ENCODE measurements at places on chromosomes 6 and 20.

- H3K27ac ChIP-seq = no peak overlapping the region
- peaks cover 33% of the 10 kb centered on the region for H3K36me3 ChIP-seq
These were observed 47.2 kb downstream of the RPP40 start for GRCh38 chr6:4956625-4957024.

GRCh38 chr6:168095171-168095691 is 16.2 kb upstream of the FRMD1 start:
- no peaks in the 10 kb centered on the region for H3K4me1 ChIP-seq
- H3K4me3 ChIP-seq = no peak overlapping the region
- DNase-seq = no peak

GRCh38 chr20:3667434-3668037 is 4.3 kb upstream of the GFRA4 start:
- no peaks in the 10 kb centered on the region for H3K36me3 ChIP-seq
- H3K27ac ChIP-seq = no peak overlapping the region
- no peaks in the 10 kb centered on the region for H3K4me1 ChIP-seq

GRCh38 chr6:2739335-2739734 is 11.4 kb downstream of the MYLK4 start:
- no peak overlapping the region for H3K27ac ChIP-seq
- no peak for DNase-seq
- no peak overlapping the region for H3K4me3 ChIP-seq
- H3K36me3 ChIP-seq = no peaks in the 10 kb centered on the region

DNA sequence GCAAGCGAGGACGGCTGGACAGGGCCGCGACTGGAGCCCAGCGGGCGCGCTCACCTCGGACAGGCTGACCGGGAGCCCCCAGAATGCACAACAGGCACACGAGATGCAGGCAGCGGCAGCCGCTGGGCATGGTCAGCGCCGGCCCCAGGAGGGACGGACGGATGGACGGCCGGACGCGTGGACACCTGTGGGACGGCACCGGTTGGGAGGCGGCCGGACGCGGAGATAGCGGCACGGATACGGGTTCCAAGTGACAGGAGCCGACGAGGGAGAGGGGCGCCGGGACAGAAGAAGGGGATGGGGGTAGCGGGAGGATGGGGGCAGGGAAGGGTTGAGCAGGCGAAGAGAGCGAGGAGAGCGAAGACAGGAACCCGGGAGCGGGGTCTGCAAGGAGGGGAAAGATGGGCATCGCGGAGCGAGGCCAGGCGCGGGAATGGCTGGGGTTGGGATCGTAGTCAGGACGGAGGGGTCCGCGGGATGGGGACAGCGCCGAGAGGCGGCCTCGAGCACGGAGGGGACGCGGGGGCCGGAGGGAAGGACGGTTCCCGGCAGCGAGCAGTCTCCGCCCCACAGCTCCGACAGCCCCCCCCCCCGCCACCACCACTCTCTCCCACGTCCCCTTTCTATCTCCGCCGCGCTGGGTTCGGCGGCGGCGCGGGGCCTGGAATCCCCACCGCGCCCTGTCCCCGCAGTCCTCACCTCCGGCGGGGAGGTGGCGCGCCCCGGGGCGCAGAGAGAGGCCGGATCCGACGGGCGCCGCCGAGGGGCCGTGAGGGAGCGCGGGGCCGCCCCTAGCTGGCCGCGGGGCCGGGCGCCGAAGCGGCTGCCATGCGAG is 435 bp downstream of the DLK2 start:
- no peak overlapping the region for H3K27ac ChIP-seq
- peaks cover 24% of the 10 kb centered on the region for H3K27me3 ChIP-seq
- H3K4me3 ChIP-seq = peak overlapping the region; percentile 53
- peaks cover 4% of the 10 kb centered on the region for H3K4me1 ChIP-seq
- DNase-seq = peak; percentile 92
- peaks cover 17% of the 10 kb centered on the region for H3K36me3 ChIP-seq

GRCh38 chr6:80003826-80004172 is 650 bp upstream of the TTK start:
- peak; percentile 63 for DNase-seq
- peak overlapping the region; percentile 74 for H3K4me3 ChIP-seq
- H3K4me1 ChIP-seq = peaks cover 10% of the 10 kb centered on the region
- H3K27me3 ChIP-seq = no peaks in the 10 kb centered on the region
- peak overlapping the region; percentile 88 for H3K27ac ChIP-seq

DNA sequence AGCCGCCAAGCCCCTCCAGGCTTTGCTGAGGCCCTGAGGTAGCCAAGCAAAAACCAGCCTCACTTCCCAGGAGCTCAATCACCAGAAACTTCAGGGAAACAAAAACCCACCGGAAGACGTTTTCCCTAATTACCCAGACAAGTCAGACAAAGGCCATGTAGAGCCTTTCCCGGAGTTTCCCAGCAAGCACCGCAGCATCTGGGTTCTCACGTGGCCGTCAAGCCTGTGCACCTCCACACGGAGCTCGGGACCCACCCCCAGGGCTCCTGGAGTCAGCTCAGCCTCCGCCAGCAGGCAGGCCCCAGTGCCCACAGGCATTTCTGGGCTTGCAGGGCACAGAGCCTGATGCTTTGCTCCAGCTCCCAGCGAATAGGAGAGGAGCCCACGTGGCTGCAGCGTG is 10.1 kb upstream of the MRGBP start:
- no peak for DNase-seq
- no peak overlapping the region for H3K4me3 ChIP-seq
- no peak overlapping the region for H3K27ac ChIP-seq
- H3K4me1 ChIP-seq = peaks cover 1% of the 10 kb centered on the region

DNA sequence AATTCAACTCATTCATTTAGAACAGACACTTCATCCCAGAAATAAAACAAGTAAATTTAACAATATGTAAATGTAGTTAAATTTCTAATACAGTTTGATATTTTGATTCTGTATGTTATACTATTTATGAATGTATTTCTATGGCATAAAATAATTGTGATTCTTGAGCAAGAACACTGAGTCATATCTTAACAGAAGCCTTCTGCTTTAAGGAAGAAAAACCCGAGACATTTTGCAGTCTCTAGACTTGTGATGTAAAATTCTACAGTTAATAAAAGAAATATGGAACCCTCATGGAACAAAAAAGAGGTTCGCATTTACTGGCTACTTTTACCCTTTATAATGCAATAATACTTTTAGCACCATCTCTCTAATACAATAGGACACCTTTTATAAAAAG is 47.9 kb upstream of the SCML4 start:
- H3K36me3 ChIP-seq = peaks cover 67% of the 10 kb centered on the region
- H3K4me1 ChIP-seq = no peaks in the 10 kb centered on the region
- H3K27me3 ChIP-seq = no peaks in the 10 kb centered on the region
- H3K4me3 ChIP-seq = no peak overlapping the region
- no peak for DNase-seq
- no peak overlapping the region for H3K27ac ChIP-seq

GRCh38 chr6:5968817-5969734 is 37.6 kb downstream of the NRN1 start:
- DNase-seq = peak; percentile 74
- no peaks in the 10 kb centered on the region for H3K4me1 ChIP-seq
- H3K4me3 ChIP-seq = no peak overlapping the region
- H3K27me3 ChIP-seq = no peaks in the 10 kb centered on the region
- H3K27ac ChIP-seq = no peak overlapping the region

DNA sequence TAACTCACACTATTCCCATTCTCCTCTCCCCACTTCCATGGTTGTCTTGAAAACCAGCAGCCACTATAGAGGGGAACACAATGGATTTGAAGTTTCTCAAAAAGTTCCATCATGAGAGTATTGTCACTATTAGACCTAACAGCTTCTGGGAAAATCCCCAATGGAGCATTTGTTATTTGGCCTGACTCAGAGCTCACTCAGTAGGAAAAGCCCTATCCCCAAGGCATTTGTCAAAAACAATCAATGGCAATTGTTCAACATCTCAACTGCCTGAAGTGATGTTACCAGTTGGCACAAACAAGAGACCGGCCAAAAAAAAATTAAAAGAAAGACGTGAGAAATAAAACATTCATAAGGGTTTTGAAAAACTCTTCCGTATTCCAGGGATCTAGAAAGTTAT is 98.8 kb downstream of the MYLK4 start:
- H3K36me3 ChIP-seq = no peaks in the 10 kb centered on the region
- no peaks in the 10 kb centered on the region for H3K27me3 ChIP-seq
- H3K4me3 ChIP-seq = no peak overlapping the region
- H3K4me1 ChIP-seq = no peaks in the 10 kb centered on the region

DNA sequence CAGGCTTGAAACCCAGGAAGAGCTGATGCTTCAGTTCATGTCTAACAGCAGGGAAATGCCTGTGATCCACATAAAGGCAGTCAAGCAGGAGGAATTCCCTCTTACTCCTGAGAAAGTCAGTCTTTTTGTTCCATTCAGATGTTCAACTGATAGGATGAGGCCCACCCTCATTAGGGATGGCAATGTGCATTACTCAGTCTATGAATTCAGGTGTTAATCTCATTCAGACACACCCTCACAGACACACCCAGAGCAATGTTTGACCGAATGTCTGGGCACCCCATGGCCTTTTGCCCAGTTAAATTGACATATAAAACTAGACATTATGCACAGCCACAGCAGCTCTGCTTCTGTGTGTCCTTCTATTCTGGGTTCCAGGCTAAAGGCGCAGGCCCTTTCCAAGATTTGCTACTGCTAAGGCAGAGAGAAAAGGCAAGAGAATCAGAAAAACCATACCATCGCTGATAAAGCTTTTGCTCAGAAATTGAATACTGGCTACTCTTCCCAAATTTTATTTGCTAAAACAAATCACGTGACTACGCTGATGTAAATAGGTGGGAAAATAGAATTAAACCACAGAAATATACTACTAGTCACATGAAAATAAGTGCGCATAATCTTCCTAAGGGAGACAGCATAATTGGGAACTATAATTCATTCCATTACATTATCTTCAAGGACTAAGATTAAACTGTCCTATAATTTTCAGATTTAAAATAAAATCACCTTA is 625.0 kb upstream of the MAN1A1 start:
- H3K4me3 ChIP-seq = no peak overlapping the region
- H3K27ac ChIP-seq = no peak overlapping the region
- H3K4me1 ChIP-seq = no peaks in the 10 kb centered on the region
- no peaks in the 10 kb centered on the region for H3K27me3 ChIP-seq

DNA sequence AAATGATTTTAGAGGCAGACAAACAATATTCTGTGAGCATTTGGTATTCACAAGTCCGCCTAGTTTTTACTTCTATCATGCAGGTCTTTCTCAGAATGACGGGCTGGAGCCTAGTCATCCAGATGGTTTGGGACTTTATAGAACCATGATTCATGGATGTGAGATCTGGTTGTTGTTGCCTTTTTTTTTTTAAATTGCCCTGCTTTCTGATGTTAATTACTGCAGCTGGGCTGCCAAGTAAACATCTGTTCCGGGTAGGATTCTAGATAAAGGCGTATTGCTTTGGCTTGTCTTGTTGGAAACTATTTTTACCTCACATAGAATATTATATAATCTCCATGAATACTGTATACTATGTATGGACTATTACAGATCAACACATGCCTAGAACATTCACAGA is 58.1 kb downstream of the RNF217 start:
- H3K4me1 ChIP-seq = peaks cover 7% of the 10 kb centered on the region
- DNase-seq = no peak
- H3K27ac ChIP-seq = no peak overlapping the region
- no peak overlapping the region for H3K4me3 ChIP-seq

DNA sequence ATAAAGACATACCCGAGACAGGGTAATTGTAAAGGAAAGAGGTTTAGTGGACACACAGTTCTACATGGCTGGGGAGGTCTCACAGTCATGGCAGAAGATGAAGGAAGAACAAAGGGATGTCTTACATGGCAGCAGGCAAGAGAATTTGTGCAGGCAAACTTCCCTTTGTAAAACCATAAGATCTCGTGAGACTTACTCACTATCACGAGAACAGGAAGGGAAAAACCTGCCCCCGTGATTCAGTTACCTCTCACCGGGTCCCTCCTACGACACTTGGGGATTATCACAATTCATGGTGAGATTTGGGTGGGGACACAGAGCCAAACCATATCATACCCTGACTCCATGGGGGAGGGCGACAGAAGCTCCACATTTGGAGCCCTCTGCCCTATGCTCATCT is 7.4 kb upstream of the VAPB start:
- no peaks in the 10 kb centered on the region for H3K4me1 ChIP-seq
- no peak for DNase-seq
- no peaks in the 10 kb centered on the region for H3K36me3 ChIP-seq
- no peak overlapping the region for H3K4me3 ChIP-seq
